Stimulated activated CD8-positive, alpha-beta memory T cell treated with anti-CD3 and anti-CD28 coated beads, Interleukin-4, amount 100 ng/mL, for 24 hours (primary cell): ENCODE measurements at places on chromosomes 5 and 9.

- no peak for DNase-seq
Measured at GRCh38 chr5:180040287-180041214, 31.0 kb downstream of the RNF130 start.

GRCh38 chr9:116381350-116381749 is 227.8 kb downstream of the PAPPA start:
- no peak for DNase-seq

DNA sequence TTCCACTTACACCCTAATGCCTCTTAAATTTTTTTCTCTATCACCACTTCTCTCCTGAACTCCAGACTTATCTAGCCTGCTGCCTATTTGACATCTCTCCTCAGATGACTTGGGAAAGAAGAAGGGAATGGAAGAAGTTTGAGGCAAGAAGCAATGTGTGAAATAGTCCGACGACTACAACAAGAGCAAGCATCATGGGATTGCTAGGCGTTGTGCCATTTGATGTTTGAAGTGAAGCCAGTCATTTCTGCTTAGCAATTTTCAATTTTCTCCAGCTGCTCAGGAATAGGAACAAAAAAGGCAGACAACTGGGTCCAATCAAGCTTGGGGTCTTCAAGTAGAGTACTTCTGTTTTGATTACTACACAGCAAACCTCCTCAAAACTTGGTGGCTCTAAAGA is 106.4 kb downstream of the HSD17B3 start:
- DNase-seq: no peak

DNA sequence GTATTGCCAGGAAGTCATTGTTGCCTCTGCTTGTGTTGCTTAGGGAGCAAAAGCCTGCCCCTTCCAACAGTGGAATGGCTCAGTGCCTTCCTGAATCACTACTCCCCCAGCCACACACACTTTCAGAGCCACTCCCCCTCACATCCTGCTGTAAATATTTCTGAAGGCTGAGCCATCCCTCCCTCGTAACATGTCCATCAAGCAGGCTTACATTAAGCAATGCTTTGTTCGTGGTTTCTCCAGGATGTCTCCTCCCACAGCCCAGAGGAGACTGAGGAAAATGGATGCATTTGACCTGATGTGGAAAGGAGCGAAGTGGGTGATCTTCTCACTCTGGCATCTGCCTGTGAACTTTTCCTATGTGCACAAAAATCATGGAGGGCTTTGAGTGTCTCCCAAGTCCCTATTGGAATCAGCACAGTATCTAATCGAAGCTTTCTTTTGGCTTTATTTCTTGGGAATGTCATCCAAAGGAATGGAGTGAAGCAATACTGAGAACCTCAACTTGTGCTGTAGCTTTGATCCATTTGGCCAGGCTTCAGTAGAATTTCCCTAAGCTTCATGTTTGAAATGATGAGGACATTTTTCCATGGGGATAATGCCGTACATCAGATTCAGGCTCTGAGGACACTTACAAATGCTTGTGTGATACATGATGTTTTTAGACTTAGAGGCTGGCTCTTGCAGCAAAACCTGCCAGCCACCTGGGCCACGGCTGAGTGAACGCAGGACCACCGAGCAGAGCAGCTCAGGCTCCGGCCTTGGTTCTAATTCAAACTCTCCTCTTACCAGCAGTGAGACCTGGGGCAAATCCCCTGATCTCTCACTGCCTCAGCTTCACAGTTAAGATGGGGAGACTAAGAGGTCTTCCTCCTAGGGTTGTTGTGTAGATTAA is 389.1 kb downstream of the ENC1 start:
- no peak for DNase-seq

GRCh38 chr9:4537581-4537980 is 47.3 kb downstream of the SLC1A1 start:
- no peak for DNase-seq

DNA sequence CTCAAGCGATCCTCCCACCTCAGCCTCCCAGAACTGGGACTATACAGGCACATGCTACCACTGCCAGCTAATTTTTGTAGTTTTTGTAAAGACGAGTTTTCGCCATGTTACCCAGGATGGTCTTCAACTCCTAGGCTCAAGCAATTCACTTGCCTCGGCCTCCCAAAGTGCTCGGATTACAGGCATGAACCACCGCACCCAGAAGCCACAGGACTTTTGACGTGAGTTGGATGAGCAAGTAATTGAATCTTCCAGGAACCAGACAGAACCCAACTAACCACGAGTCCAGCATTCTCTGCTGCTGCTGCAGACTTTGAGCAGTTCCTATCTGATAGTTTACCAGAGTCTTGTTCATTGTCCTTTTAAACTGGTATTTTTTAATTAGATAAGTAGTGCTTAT is 9.6 kb upstream of the ATP6V0E1 start:
- no peak for DNase-seq

- DNase-seq: no peak
Measured at GRCh38 chr9:135579889-135580660, 18.5 kb downstream of the PAEP start.

GRCh38 chr9:108844391-108844790 is 11.4 kb downstream of the ACTL7B start:
- DNase-seq: no peak

DNA sequence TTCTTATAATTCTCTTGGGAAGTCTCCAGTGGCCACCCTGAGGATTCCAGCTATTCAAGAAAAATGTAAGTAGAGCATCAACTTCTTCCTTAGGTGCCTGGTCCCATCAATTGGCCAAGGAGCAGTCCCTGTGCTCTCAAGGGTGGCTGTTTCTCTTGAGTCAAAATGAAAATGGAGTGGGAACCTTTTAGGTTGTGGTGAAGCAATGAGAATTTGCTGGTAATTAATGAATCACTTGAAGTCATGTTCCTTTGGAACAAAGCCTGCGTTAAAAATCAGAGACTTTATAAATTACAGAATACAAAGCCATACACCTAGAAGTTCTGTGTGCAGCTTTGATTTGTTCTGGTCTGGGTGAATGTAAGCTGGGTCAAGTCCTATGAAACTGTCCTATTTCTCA is 48.9 kb downstream of the IL31RA start:
- DNase-seq: no peak

- no peak for DNase-seq
Measured at GRCh38 chr9:134515026-134515821, 126.4 kb upstream of the COL5A1 start.

DNA sequence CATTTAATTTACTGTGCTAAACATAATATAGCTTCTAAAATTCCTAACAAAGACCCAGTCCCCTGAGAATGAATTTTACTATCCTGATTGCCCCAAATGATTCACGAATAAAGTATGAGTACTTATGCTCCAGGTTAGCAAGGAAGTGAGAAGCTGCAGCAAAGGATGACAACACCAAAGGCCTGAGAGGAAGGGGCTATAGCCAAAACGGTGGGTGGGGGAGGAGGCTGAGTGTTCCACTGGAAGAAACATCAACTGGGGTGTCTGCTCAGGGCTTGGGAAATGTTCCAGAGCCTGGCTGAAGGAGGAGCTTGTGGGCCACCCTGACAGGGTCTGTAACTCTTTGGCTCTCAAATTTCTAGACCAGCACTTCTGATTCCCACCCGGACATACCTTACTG is 157.3 kb downstream of the ADAMTS12 start:
- DNase-seq: no peak

DNA sequence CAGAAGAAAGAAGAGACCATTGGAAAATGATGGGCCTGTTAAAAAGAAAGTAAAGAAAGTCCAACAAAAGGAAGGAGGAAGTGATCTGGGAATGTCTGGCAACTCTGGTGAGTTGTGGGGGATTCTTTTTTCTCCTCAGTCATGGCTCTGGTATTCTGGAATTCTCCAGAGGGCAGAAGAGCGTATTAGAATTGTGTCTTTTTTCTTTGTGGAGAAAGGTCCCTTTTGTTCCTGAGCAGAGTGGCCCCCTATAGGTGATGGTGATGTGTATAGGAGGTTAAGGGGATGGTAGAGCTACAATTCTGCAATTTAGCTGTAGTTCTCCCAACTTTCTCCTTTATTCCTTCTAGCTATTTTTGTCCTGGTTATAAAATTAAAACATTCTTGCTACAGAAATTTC is 1.6 kb upstream of the DHFR start:
- DNase-seq: no peak

DNA sequence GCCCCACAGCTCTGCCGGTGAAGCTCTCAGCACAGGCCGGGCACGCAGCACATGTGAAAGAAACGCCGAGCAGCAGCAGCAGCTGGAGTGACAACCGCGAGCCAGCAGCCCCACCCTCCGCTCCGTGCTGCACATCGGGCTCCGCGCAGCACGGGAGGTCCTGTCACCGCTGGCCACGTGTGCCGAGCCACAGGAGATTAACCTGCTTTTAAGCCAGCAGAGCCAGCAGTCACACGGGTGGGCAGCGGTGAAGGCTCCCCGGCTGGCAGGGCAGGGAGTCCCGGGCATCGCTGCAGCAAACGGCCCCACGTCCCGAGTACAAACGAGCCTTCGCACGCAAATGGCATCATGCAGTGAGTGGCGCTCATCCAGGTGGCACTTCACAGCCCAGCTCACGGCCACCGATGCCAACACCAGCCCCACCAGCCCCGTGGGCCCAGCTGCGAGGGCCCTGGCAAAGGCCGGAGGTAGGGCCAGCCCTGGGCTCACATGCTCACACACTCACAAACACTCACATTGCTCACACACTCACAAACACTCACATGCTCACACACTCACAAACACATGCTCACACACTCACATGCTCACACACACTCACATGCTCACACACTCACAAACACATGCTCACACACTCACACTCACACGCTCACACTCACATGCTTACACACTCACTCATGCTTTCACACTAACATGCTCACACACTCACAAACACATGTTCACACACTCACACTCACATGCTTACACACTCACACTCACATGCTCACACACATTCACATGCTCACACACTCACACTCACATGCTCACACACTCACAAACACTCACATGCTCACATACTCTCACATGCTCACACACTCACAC is 11.1 kb downstream of the CCDC187 start:
- DNase-seq: no peak

GRCh38 chr5:158832096-158832685 is 267.5 kb downstream of the EBF1 start:
- no peak for DNase-seq

- DNase-seq: no peak
Measured at GRCh38 chr5:104541141-104541785, 978.7 kb upstream of the NUDT12 start.

GRCh38 chr9:114369216-114370130 is 18.3 kb downstream of the AKNA start:
- DNase-seq: no peak

- DNase-seq: no peak
Measured at GRCh38 chr5:31113101-31113500, 80.4 kb upstream of the CDH6 start.

- no peak for DNase-seq
Measured at GRCh38 chr5:98004463-98004862, 769.0 kb upstream of the RGMB start.

GRCh38 chr9:100317706-100318105 is 35.0 kb downstream of the TEX10 start:
- DNase-seq: no peak

DNA sequence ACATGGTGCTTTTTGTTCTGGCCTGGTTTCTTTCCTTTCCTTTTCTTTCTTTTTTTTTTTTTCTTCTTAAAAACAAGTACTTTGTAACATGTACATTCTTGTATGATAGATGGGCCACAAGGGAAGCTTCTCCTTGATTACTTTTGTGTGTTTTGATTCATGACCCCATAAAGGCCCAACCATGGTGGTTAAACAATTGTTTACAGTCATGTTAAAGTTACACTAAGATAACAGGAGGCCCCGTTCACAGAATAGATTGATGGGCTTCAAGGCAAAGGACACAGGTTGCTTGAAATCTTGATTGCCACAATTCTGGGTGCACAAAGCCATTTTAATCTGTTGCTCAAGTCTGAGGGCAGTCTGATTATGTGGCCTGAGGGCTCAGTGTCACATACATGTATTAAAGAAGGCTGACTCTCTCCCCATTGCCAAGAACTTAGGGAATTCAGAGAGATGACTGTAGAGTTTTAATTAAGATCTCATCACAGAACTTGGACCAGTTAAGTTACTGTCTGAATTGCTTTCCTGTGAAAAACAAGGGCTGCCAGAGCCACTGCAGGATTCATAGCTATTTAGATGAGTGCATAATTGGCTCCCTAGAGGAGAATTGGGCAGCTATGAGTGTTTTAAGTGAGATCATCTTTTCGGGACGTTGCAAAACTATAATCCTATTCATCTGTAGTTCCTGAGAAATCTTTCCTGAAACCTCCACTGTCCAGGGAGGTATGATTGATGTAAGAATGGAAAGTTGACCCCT is 163.4 kb downstream of the TLE4 start:
- no peak for DNase-seq

- no peak for DNase-seq
Measured at GRCh38 chr5:150141544-150142184, 14.0 kb downstream of the PDGFRB start.

DNA sequence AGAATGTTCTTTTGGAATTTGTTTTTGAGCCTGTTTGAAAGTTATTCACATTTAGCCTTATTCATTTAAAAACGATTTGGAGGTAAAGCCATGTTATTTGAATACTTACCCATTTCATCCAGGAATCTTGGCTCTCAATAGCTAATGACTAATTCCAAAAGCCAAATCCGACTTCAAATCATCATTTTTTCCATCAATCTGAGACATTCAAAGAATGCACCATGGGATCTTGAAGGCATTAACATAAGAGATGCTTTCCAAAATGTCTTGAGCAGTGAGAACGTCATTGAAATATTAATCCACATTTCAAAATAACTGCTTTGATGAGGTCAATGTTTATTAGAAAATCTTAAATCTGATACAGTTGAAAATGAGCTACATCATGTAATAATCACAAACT is 617.0 kb upstream of the RORB start:
- no peak for DNase-seq

- DNase-seq: no peak
Measured at GRCh38 chr5:15720515-15720914, 220.5 kb downstream of the FBXL7 start.

DNA sequence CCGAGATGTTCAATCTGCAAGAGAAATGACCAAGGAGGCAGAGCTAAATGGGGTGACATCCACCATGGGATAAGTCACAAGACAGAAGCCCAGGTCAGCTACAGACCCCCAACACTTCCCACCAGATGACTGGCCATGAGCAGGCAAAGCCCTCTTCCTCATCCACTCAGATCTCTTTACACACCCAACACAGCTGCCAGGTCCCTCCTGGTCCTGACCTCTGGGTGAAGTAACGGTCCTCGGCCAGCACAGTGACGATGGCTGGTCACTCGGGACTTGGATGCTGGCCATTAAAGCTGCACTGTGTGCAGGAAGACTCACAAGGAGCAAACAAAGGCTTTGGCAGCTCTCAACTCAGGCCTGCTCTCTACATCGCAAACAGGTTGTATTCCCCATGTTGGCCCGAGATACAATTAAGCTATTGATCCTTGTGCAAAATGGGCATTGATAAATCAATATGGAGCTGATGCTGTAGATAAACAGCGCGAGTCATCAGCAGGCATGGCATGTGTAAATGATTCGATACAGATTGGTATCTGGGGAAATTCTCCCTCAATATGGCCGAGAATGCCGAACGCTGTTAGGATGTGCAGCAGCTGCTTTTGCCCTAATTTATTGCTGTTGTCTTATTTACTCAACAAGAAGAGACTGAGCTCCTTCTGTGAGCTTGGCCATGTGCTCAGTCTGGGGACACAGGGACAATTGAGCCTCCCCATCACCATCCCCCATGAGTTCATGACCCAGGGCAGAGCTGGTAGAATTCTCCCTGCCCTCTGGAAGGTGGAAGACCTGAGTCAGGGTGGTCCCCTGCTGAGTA is 98.7 kb downstream of the C5orf15 start:
- DNase-seq: no peak
